ENCODE measurements at places on chromosomes 7 and 10.

- no peaks in the 10 kb centered on the region for H3K27me3 ChIP-seq
- H3K4me3 ChIP-seq: no peak overlapping the region
- H3K4me1 ChIP-seq: no peaks in the 10 kb centered on the region
- no peaks in the 10 kb centered on the region for H3K36me3 ChIP-seq
- no peak for DNase-seq
These were observed 99.9 kb upstream of the CTBP2 start for GRCh38 chr10:125260260-125260659.

- H3K36me3 ChIP-seq: no peaks in the 10 kb centered on the region
- no peak overlapping the region for H3K4me3 ChIP-seq
- no peak for DNase-seq
- H3K4me1 ChIP-seq: no peaks in the 10 kb centered on the region
These were observed 22.9 kb upstream of the NANOS1 start for GRCh38 chr10:119006451-119007210.

DNA sequence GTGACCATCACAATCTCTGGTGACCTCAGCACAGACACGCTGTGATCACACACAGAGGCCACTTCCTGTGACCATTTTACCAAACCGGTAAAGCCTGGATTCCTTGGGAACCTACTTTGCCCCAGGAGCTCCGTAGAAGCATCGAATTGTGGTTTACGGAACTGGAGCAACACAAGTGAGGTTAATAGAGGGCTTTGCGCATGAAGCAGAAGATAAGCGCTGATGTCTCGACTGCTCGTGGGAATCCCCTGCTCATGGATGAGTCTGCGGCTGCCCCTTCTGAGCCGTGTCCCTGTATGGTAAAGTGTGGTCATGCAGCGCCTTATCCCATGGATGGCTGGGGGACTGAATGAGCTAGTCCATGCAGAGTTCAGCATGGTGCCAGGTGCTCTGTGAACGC, 53.6 kb downstream of the VIPR2 start:
- H3K36me3 ChIP-seq: no peaks in the 10 kb centered on the region
- H3K27ac ChIP-seq: no peak overlapping the region
- H3K27me3 ChIP-seq: no peaks in the 10 kb centered on the region
- no peak overlapping the region for H3K4me3 ChIP-seq

GRCh38 chr10:120616311-120616911, 159.4 kb downstream of the PLPP4 start:
- no peak overlapping the region for H3K27ac ChIP-seq
- H3K4me3 ChIP-seq: no peak overlapping the region
- no peak for DNase-seq
- H3K4me1 ChIP-seq: no peaks in the 10 kb centered on the region
- H3K36me3 ChIP-seq: no peaks in the 10 kb centered on the region
- no peaks in the 10 kb centered on the region for H3K27me3 ChIP-seq

DNA sequence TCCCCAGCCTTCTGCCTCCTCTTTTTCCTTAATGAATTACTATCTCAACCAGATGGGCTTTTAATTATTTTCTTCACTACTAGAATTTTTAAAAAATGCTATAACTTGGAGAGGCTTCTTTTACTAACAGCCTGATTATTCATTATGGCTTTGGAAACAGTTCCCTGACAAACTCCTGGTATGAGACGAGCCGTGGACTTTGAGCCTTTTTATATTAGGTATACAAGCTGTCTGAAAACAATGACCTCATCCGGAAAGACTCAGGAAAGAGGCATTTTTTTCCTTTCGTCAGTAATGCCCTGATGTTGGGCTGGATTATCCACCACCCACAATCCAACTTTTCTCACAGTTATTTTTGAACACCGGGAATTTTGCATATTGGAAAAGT, 26.7 kb upstream of the ABLIM1 start:
- H3K4me1 ChIP-seq: no peaks in the 10 kb centered on the region
- no peaks in the 10 kb centered on the region for H3K36me3 ChIP-seq
- no peak overlapping the region for H3K27ac ChIP-seq
- DNase-seq: no peak

- no peaks in the 10 kb centered on the region for H3K4me1 ChIP-seq
- no peak overlapping the region for H3K27ac ChIP-seq
- no peak for DNase-seq
- H3K27me3 ChIP-seq: no peaks in the 10 kb centered on the region
These were observed 46.5 kb downstream of the MALSU1 start for GRCh38 chr7:23345601-23346000.

GRCh38 chr7:17315974-17316373, 17.5 kb downstream of the AHR start:
- no peaks in the 10 kb centered on the region for H3K27me3 ChIP-seq
- DNase-seq: no peak
- no peak overlapping the region for H3K4me3 ChIP-seq
- H3K4me1 ChIP-seq: no peaks in the 10 kb centered on the region

- H3K36me3 ChIP-seq: no peaks in the 10 kb centered on the region
- peaks cover 23% of the 10 kb centered on the region for H3K4me1 ChIP-seq
- no peak overlapping the region for H3K27ac ChIP-seq
- no peak for DNase-seq
- no peaks in the 10 kb centered on the region for H3K27me3 ChIP-seq
These were observed 29.8 kb downstream of the ZMIZ1 start for GRCh38 chr10:79098596-79099015.

- no peaks in the 10 kb centered on the region for H3K36me3 ChIP-seq
- H3K27me3 ChIP-seq: no peaks in the 10 kb centered on the region
- no peak overlapping the region for H3K4me3 ChIP-seq
- DNase-seq: no peak
These were observed 78.4 kb upstream of the MEOX2 start for GRCh38 chr7:15764851-15765382.

DNA sequence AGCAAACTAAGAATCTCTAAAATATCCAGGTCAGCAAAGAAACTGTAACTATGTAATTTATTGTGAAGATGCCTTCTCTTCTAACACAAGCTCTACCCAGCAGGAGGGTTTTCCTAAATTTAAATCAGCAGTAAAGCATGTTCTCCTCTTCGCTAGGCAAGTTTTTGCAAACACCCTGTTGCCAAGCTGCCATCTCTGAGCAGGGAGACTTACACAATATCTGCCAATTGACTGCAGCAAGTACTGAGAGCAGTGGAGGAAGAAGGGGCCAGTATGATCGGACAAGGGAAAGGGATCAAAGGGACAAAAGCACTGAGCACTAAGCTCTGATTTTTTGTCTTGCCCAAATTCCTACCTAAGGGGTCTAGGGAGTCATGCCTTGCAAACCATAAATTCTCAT, 16.0 kb upstream of the LANCL2 start:
- no peak overlapping the region for H3K4me3 ChIP-seq
- DNase-seq: no peak
- no peaks in the 10 kb centered on the region for H3K4me1 ChIP-seq
- H3K27ac ChIP-seq: no peak overlapping the region
- no peaks in the 10 kb centered on the region for H3K27me3 ChIP-seq

GRCh38 chr7:1689311-1689710, 19.2 kb downstream of the ELFN1 start:
- no peaks in the 10 kb centered on the region for H3K27me3 ChIP-seq
- DNase-seq: no peak
- no peak overlapping the region for H3K27ac ChIP-seq
- H3K4me3 ChIP-seq: no peak overlapping the region
- no peaks in the 10 kb centered on the region for H3K36me3 ChIP-seq
- no peaks in the 10 kb centered on the region for H3K4me1 ChIP-seq

DNA sequence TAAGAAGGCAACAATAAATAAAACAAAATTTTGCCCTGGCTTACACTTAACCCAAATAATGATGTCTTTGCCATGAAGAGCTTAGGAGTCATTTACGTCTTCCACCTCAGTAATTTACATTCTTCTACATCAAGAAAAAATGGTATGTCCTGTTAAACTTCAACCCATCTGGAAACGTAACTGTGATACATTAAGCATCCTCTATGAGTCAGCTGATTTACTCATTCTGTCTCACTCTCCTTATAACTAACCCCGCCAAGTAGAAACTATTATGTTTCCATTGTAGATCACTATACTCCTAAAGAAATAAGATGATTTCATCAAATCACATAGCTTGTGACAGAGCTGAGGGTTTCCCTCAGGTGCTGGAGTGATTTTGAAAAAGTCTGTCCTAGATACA, 330.7 kb downstream of the CDC14C start:
- no peaks in the 10 kb centered on the region for H3K27me3 ChIP-seq
- H3K4me1 ChIP-seq: no peaks in the 10 kb centered on the region
- DNase-seq: no peak
- no peaks in the 10 kb centered on the region for H3K36me3 ChIP-seq
- H3K27ac ChIP-seq: no peak overlapping the region

GRCh38 chr10:11849911-11850310, 26.8 kb downstream of the PROSER2 start:
- H3K4me3 ChIP-seq: no peak overlapping the region
- H3K4me1 ChIP-seq: no peaks in the 10 kb centered on the region
- DNase-seq: no peak
- no peaks in the 10 kb centered on the region for H3K36me3 ChIP-seq
- H3K27me3 ChIP-seq: no peaks in the 10 kb centered on the region

DNA sequence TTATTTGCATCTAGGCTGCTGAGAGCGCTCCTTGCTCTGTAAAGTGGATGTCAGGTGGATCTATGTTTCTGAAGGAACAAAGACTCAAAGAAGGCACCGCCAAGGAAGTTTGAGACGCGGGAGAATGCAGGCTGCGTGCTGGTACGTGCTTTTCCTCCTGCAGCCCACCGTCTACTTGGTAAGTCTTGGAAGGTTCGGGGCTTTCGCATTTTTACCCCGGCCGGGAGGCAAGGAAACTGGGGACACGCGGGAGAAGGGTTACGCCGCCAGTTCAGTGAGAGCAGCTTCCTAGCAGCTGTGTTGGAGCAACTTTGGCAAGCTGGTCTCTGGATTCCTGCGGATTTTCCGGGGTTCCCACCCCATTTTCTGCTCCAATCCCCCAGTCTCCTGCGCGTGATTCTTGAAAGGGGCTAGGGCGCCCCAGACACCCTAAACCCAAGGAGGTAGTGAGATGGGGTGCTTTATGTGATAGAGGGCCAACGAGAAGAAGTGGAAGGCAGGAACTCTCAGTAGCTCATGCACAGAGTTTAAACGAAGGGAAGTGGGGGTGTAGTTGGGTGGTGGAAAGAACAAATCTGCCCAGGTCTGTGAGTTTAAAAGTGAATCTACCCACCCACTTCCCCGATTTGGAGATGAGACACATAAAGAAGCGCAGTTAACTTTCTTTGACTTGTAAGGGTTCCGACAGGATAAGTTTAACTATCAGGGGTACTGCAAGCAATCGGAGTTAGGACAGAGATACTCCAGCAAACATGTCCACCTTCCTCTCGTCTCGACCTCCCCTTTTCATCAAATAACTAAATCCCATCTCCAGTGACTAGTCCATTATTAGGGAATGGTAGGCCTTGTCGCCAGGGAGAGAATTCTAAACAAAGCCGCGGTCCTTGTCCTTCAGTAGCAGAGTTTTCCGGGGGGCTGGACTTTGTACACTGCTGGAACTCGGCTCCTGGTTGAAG, 2.5 kb downstream of the NXPH1 start:
- no peak overlapping the region for H3K27ac ChIP-seq
- H3K4me1 ChIP-seq: no peaks in the 10 kb centered on the region
- DNase-seq: no peak
- H3K4me3 ChIP-seq: no peak overlapping the region
- H3K36me3 ChIP-seq: no peaks in the 10 kb centered on the region
- peaks cover 39% of the 10 kb centered on the region for H3K27me3 ChIP-seq

- no peak overlapping the region for H3K27ac ChIP-seq
- no peak overlapping the region for H3K4me3 ChIP-seq
- DNase-seq: no peak
- no peaks in the 10 kb centered on the region for H3K36me3 ChIP-seq
These were observed 141.7 kb downstream of the AUTS2 start for GRCh38 chr7:69739931-69740431.

- H3K27me3 ChIP-seq: no peaks in the 10 kb centered on the region
- no peak overlapping the region for H3K27ac ChIP-seq
- H3K4me1 ChIP-seq: no peaks in the 10 kb centered on the region
- no peak for DNase-seq
- no peak overlapping the region for H3K4me3 ChIP-seq
- no peaks in the 10 kb centered on the region for H3K36me3 ChIP-seq
These were observed 105.3 kb downstream of the PARD3 start for GRCh38 chr10:34709637-34710390.

GRCh38 chr7:51033727-51034520, 251.2 kb upstream of the GRB10 start:
- no peak for DNase-seq
- no peak overlapping the region for H3K27ac ChIP-seq
- H3K4me1 ChIP-seq: no peaks in the 10 kb centered on the region
- no peaks in the 10 kb centered on the region for H3K36me3 ChIP-seq
- H3K27me3 ChIP-seq: no peaks in the 10 kb centered on the region
- no peak overlapping the region for H3K4me3 ChIP-seq

DNA sequence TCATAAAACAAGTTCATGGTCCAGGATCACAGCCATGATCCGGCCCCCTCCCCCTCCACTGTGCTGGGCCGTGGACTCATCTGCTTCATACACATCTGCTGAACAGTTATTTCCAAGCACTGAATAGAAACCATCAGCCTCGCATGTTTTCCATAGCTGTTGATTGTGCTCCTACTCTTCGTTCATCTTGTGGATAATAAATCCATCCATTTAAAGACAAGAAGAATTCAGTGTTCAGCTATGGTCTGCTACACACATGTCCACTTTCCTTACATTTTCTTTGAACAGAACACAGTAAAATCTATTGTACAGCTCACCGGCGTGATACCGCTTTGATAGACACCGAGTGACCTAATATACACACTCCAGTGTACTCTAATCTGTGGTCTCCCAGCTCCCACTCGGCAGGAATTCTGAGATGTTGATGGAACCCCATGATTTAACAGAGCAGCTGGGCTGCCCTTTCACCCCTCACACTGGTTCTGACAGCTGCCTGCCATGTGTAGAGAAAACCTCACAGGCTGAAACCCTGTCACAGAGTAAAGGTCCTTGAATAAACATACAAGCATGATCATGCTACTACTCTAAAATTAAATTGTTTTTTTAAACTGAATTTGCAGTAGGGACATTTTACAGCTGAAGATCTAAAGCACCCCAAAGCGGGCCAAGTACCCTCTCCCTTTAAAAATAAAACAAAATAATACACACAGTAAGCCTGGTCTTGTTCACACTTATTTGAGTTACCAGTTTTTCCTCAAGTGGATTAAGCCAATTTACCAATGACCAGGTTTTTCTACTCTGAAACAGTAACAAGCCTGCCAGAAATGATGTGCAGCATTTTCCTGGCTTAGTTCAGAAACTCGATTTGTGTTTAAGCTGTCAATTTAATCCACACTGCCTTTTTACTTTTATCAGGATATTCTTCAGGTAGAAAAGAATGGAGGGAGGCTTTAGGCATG, 95.1 kb upstream of the FZD1 start:
- H3K27ac ChIP-seq: no peak overlapping the region
- no peak for DNase-seq
- no peaks in the 10 kb centered on the region for H3K27me3 ChIP-seq
- no peaks in the 10 kb centered on the region for H3K4me1 ChIP-seq
- no peaks in the 10 kb centered on the region for H3K36me3 ChIP-seq

DNA sequence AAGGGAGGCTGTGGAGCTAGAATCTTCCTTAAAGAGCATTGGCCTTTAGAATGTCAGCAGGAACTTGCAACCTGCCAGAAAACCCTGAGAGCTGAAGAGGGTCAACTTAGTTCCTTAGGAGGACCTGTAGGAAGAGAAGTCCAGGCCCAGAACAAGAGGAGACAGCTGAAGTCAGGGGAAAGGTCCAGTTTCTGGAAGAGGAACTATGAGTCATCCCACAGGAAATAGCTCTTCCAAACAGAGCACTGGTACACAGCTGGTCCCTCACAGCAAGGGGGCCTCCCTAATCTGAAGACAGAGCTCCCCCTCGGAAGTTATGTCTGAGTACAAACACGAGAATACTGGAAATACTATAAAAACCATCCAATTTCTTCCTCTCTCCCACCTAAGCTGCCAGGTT, 98.9 kb downstream of the HERPUD2 start:
- no peak overlapping the region for H3K27ac ChIP-seq
- H3K36me3 ChIP-seq: no peaks in the 10 kb centered on the region
- no peak for DNase-seq
- H3K4me1 ChIP-seq: no peaks in the 10 kb centered on the region
- no peak overlapping the region for H3K4me3 ChIP-seq
